ENCODE measurements at places on chromosomes 7 and 10. TPM values are rescaled to one million over a fixed set of nuclear protein-coding genes. Genes with fewer than 3 reads are reported as not detected.

Gene TUBAL3
- not detected for total RNA-seq

DNA sequence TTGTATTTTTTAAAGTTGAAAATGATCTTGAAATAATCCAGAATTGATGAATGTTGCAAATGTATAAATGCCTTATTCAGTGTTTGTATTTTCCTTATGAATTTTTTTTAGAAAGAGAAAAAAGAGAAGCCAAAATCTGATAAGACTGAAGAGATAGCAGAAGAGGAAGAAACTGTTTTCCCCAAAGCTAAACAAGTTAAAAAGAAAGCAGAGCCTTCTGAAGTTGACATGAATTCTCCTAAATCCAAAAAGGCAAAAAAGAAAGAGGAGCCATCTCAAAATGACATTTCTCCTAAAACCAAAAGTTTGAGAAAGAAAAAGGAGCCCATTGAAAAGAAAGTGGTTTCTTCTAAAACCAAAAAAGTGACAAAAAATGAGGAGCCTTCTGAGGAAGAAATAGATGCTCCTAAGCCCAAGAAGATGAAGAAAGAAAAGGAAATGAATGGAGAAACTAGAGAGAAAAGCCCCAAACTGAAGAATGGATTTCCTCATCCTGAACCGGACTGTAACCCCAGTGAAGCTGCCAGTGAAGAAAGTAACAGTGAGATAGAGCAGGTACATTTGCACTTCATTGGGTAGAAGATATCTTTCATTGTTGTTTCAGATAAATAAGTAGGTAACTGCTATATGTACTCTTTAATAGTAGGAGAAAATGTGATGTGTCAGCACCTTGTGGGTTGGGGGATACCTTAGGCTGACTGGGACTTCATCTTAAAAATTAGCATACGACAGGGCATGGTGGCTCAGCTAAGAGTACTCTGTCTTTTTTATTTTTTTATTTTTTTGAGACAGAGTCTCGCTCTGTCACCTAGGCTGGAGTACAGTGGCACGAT is 3.9 kb downstream of the DDX21 start:
- no peak for DNase-seq
- H3K27me3 ChIP-seq, result no peaks in the 10 kb centered on the region
- peaks cover 61% of the 10 kb centered on the region for H3K36me3 ChIP-seq
- H3K27ac ChIP-seq, result peak overlapping the region; percentile 66
- peak overlapping the region; percentile 22 for H3K4me3 ChIP-seq

GRCh38 chr10:18561861-18562551 is 89.4 kb downstream of the NSUN6 start:
- DNase-seq, result no peak
- no peaks in the 10 kb centered on the region for H3K4me1 ChIP-seq
- no peak overlapping the region for H3K27ac ChIP-seq
- H3K4me3 ChIP-seq, result no peak overlapping the region
- H3K27me3 ChIP-seq, result no peaks in the 10 kb centered on the region
- no peaks in the 10 kb centered on the region for H3K36me3 ChIP-seq

DNA sequence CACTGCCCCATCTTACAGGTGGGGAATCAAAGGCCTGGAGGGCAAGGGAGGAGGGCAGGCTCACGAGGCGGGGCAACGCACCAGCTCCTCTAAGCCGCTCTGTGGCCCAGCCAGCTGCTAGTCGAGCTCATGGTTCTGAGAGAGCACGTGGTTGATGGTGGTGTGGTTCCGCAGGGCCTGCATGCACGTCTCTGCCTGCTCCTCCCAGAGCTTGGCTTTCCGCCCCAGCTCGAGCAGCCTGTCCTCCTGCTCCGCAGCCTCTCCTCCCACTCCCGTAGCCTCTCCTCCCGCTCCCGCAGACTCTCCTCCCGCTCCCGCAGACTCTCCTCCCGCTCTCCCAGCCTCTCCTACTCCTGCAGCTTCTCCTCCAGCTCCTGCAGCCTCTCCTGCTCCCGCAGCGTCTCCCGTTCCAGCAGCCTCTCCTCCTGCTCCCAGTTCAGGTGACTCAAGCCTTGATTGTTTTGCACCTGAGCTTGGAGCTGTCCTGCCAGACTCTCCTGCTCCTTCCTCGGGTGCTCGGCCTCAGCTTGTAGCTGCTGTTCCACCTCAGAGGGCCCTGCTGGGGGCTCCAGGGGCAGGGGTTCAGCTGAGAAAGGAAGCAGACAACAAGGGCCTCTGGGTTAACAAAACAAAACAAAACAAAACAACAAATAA is 19.1 kb upstream of the MTPAP start:
- no peak overlapping the region for H3K4me3 ChIP-seq
- H3K4me1 ChIP-seq, result peaks cover 25% of the 10 kb centered on the region

Gene FRMPD2
- total RNA-seq, result not detected

DNA sequence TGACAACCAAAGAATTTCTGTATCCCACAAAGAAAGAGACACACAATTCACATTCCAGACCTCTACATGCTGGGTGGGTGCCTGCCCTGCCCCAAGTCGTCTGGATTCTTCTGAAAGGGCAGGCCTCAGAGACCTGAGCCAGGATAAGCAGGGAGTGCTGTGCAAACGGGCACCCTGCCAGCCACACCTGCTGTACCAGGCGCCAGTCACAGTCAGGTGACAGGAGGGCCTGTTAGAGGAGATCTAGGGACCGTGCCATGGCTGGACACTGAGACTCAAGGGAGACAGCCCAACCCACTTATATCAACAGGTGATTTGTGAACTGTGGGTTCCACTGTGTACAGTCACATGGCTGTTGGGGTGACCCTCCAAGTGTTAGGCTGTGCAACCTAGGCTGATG is 103.1 kb upstream of the AFAP1L2 start:
- peaks cover 36% of the 10 kb centered on the region for H3K4me1 ChIP-seq
- no peak for DNase-seq
- no peaks in the 10 kb centered on the region for H3K27me3 ChIP-seq
- no peak overlapping the region for H3K4me3 ChIP-seq

GRCh38 chr10:79320820-79321493 is 26.3 kb upstream of the PPIF start:
- H3K27me3 ChIP-seq, result no peaks in the 10 kb centered on the region
- H3K4me3 ChIP-seq, result no peak overlapping the region
- H3K4me1 ChIP-seq, result peaks cover 90% of the 10 kb centered on the region
- peaks cover 32% of the 10 kb centered on the region for H3K36me3 ChIP-seq
- H3K27ac ChIP-seq, result peak overlapping the region; percentile 97
- DNase-seq, result peak; percentile 36

GRCh38 chr10:132783165-132783939 is 2.6 kb downstream of the NKX6-2 start:
- H3K27ac ChIP-seq, result no peak overlapping the region
- H3K4me1 ChIP-seq, result no peaks in the 10 kb centered on the region
- peaks cover 3% of the 10 kb centered on the region for H3K36me3 ChIP-seq

DNA sequence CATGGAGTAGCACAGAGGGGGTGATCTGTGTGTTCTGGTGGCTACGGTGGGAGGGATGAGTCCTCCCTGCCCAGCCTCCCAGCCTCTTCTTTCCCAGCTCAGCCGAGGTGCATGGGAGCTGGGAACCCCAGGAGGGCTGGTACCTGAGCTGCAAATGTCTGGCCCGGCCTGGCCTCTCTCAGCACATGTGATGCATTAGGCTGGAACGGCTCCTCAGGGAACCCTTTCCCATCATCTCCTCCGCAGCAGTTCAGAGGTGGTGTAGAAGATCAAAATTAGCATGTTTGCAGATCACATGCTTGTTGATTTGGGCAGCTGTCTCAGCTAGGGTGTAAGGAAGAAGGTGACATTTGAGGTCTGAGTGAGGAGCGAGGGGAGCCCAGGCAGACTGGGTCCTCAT is 126.6 kb downstream of the EMX2 start:
- no peak overlapping the region for H3K4me3 ChIP-seq
- H3K27me3 ChIP-seq, result no peaks in the 10 kb centered on the region
- DNase-seq, result no peak
- H3K27ac ChIP-seq, result no peak overlapping the region
- no peaks in the 10 kb centered on the region for H3K36me3 ChIP-seq
- H3K4me1 ChIP-seq, result no peaks in the 10 kb centered on the region

- no peaks in the 10 kb centered on the region for H3K27me3 ChIP-seq
- DNase-seq, result no peak
- no peak overlapping the region for H3K27ac ChIP-seq
- no peaks in the 10 kb centered on the region for H3K36me3 ChIP-seq
Observed at GRCh38 chr7:21886396-21886795, 59.3 kb downstream of the CDCA7L start.

GRCh38 chr7:4716946-4717795 is 35.1 kb downstream of the FOXK1 start:
- no peak for DNase-seq
- no peak overlapping the region for H3K4me3 ChIP-seq
- H3K4me1 ChIP-seq, result peaks cover 16% of the 10 kb centered on the region
- no peak overlapping the region for H3K27ac ChIP-seq
- H3K36me3 ChIP-seq, result peaks cover 7% of the 10 kb centered on the region
- H3K27me3 ChIP-seq, result no peaks in the 10 kb centered on the region

Gene DGKB
- not detected for total RNA-seq

DNA sequence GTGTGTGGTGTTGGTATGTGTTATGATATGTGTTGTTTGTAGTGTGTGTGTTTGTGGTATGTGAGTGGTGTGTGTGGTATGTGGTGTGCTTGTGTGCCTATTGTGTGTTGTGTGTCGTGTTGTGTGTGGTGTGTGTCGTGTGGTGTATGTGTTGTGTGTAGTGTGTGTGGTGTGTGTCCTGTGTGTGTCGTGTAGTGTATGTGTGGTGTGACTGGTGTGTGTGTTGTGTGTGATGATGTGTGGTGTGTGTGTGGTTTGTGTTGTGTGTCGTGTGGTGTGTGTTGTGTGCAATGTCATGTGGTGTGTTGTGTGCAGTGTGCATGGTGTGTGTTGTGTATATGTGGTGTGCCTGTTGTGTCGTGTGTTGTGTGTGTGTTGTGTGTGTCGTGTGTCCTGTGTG is 144.6 kb downstream of the DNAJB6 start:
- peaks cover 47% of the 10 kb centered on the region for H3K4me1 ChIP-seq
- no peak overlapping the region for H3K27ac ChIP-seq
- H3K4me3 ChIP-seq, result no peak overlapping the region
- peaks cover 8% of the 10 kb centered on the region for H3K27me3 ChIP-seq
- no peak for DNase-seq

Gene EN2
- total RNA-seq, result not detected

DNA sequence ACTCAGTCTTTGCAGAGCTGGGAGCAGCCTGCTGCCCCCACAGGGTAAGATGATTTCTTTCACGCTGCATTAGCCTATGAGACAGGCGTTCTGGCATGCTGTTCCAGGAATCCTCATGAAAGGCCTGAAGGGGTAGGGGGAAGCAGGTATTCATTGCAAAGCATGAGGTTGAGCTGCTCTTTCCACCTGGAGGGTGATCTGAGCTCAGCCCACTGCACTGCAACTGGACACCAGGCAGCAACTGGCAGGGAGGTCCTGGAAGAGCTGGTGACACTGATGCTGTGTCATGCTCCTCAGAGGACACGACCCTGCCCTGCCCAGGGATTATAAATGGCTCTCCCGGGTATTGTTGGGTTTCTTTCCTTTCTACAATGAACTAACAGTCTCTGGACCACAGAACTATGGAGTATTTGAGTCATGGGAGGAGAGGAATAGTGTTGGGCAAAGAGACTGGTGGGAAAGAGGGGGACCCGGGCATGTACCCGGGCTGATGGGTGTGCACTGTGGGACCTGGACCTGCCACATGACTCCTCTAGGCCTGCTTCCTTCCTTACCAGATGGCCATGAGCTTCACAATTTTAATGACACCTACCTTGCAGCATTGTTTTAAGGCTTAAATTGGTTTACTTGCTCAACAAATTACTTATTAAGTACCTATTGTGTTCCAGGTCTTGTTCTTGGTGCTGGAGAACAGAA is 24.3 kb downstream of the SLC25A28 start:
- no peaks in the 10 kb centered on the region for H3K4me1 ChIP-seq
- H3K4me3 ChIP-seq, result no peak overlapping the region
- peaks cover 6% of the 10 kb centered on the region for H3K27me3 ChIP-seq
- H3K36me3 ChIP-seq, result no peaks in the 10 kb centered on the region

Gene TEX47
- total RNA-seq, result not detected

DNA sequence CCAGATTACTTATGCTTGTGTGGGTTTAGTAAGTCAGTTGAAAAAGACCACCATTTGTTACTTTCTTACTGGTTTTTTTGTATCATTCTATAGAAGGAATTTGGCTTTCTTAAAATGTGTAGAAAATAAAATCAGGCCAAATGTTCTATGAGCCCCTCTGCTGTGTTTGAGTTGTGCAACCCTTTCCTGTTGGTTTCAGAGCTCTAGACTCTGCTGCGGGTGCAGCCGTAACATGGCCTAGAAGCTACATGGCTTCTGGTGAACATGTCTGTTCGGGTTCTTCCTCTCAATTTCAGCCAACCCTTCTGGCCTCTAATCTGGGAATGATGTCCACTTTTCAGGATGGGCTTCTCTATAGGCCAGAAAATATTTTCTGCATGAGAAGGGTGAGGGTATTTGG is 56.6 kb upstream of the RAB18 start:
- H3K27ac ChIP-seq, result no peak overlapping the region
- H3K27me3 ChIP-seq, result no peaks in the 10 kb centered on the region
- H3K4me3 ChIP-seq, result no peak overlapping the region
- peaks cover 10% of the 10 kb centered on the region for H3K4me1 ChIP-seq

Gene OR2A1
- not detected for total RNA-seq

- no peak overlapping the region for H3K4me3 ChIP-seq
- no peak for DNase-seq
- peaks cover 43% of the 10 kb centered on the region for H3K36me3 ChIP-seq
- H3K4me1 ChIP-seq, result peaks cover 44% of the 10 kb centered on the region
Observed at GRCh38 chr7:131074043-131074442, 253.6 kb upstream of the MKLN1 start.

- H3K27ac ChIP-seq, result no peak overlapping the region
- no peaks in the 10 kb centered on the region for H3K36me3 ChIP-seq
Observed at GRCh38 chr10:105644091-105644490, 1003.0 kb downstream of the SORCS3 start.

- H3K4me3 ChIP-seq, result no peak overlapping the region
- no peak for DNase-seq
- peaks cover 29% of the 10 kb centered on the region for H3K36me3 ChIP-seq
- H3K27ac ChIP-seq, result no peak overlapping the region
Observed at GRCh38 chr7:30451539-30452279, 26.9 kb downstream of the NOD1 start.

Gene SUGCT
- total RNA-seq, result not detected

DNA sequence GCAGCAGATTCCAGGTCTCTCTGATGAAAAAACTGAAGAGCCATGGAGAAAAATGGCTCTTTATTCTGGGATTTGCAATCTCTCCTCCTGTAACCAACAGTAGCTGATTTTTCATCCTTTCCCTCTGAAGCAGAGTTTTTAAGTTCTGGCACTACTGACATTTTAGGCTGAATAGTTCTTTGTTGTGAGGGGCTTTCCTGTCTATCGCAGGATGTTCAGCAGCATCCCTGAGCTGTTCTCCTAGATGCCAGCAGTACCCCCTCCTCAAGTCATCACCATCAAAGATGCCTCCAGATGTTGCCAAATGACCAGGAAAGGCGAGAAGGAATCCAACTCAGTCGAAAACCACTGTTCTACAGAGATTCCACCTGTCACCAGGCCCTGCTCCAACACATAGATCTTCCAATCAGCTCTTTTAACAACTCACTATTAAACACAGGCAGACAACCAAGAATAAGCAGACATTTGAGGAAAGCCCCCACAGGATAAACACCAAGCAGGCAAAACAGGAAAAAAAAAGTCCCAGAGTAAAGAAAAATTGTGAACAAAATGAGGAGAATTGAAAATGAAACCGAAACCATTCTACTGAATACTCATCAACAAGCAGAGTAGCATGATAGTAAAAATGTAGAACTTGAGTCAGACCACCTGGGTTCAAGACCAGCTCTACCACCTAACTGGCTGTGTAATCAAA is 124.8 kb downstream of the MPP7 start:
- no peak for DNase-seq
- H3K4me1 ChIP-seq, result peaks cover 25% of the 10 kb centered on the region
- peak overlapping the region; percentile 83 for H3K27ac ChIP-seq
- no peaks in the 10 kb centered on the region for H3K27me3 ChIP-seq
- H3K4me3 ChIP-seq, result peak overlapping the region; percentile 77

Measured in activated CD4-positive, alpha-beta memory T cell treated with anti-CD3 and anti-CD28 coated beads, Interleukin-2, amount 10 ng/mL, durations not matched to agents 7 days and 5 days (primary cell).